Thoracic aorta (tissue), 2 donors: ENCODE measurements at places on chromosomes 1 and 21.

DNA sequence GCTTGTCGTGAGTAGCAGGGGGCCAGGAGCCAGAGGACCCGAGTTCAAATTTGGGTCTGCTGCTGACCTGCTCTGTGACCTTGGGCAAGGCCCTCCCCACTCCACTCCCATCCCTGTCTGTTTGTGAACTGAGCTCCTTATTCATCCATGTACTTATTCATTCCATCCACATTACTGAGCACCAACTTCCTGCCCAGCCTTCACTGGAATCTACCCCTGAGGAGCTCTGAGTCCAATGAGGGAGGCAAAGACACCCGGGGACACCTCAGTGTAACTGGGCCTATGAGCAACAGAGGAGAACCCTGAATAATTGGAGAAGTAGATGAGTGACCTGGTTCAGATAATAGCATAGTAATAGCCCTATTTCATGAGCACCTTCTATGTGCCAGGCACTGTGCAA, 8.9 kb downstream of the BSND start:
- no peak for DNase-seq

GRCh38 chr1:87505391-87505983, 176.8 kb downstream of the LMO4 start:
- DNase-seq = no peak

DNA sequence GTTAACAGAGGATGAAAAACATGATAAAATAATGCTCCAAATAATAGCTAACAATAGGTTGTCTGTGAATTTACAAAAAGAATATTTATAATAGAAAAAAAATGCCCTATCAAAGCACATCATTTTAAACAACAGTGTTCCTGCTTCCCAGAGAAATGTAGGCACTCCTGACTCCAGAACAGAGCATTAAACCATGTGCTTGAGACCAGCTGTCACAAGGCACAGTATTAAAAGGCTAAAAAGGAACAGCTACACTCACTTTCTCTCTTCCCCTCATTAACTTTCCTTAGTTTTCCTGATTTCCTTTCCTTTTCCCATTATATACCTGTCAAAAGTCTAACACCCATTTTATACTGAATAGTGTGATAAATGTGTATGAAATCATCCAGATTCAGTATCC, 10.9 kb downstream of the VAV3 start:
- no peak for DNase-seq

DNA sequence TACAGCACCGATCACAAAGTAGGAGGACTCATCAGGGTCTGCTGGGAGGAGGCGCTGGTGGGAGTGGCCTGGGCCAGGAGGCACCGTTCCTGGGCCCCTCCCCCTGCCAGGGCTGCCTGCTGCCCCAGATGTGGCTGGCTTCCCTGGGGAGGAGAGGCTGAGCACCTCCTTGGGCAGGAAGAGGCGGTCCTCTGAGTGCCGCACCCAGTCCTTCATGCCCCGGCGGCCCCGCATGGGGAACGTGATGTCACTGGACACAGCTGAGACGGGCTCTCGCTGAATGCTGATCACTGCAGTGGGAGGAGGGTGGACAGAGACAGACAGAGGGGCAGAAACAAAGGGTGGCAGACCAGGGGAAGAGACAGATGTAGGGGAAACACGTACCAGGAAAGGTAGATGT, 24.8 kb downstream of the ADGRB2 start:
- no peak for DNase-seq

DNA sequence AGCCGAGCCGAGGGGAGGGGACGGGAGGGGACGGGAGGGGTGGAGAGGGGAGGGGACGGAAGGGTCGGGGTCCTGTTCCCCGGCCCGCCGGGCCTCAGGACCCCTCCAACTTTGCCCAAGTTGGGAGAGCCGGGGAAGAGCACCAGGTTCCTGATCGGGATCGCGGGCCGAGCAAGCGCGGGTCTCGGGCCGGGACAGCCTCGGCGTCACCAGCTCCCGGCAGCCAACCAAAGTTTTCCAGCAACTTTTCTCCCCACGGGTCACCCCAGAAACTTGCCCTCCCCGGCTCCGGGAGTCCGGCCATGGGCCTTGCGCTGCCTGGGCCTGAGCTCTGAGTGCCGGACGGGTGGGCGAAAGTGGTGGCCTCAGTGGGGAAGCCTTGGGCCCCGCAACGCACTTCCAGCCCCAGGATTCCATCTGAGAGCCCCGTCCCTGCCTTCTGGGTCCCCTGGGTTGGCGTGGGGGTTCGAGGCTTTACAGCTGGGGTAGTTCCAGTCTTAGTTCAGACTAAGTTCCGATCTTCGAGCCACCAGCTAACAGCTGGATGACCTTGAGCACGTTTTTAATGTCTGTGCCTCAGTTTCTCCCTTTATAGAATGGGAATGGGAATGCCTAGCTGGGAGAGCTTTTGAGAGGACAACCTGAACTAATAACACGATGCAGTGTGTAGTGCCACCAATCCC, 458 bp downstream of the ZC3H12A start:
- DNase-seq = no peak

DNA sequence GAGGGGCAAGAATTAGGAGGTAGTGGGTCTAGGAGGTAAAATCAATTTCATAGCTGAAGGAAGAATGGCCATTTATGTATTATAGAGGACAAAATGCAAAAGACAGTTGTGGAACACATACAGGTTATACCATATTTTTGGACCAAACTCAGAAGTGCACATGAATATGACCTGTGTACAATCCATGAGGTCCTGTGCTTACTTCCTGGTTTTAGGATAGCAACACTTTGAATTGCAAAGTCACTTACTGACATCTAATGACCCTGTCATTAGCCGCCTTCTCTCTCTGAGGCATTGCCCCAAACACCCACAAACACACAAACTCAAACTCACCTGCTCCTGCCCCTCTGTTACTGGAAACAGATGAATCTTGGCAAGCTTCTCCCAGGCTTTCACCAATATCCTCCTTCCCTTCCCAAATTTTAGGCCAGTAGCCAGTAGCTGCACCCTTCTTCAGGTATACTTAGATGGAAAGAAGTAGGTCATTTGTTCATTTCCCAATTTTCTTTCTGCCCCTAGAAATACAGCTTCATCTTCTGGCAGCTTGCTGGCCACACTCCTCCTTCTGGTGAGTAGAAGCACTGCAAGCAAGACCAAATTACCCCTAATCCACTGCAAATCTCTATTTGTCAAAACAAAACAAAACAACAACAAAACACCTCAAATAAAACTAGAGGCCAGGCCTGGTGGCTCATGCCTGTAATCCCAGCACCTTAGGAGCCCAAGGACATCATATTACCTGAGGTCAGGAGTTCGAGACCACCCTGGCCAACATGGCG, 13.7 kb upstream of the RPL5 start:
- no peak for DNase-seq

DNA sequence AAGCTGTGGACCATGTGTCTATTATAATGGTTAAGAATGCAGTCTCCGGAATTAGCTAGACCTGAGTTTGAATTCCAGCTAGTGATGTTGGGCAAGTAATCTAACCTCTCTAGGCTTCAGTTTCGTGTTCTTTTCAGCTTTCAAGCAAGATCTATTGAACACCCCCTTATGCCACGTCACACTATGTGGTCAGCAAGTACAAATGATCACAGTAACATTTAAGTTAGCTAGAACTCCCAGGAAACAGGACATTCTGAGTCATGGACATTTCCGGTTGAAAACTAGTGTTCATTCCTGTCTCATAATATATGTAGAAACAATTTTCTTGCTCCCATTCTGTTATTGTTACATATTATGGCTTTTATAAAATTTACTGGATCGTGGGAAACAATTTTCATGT, 34.0 kb upstream of the NHLH2 start:
- no peak for DNase-seq

GRCh38 chr1:150561254-150561973, 12.2 kb downstream of the ADAMTSL4 start:
- DNase-seq = peak; percentile 75

DNA sequence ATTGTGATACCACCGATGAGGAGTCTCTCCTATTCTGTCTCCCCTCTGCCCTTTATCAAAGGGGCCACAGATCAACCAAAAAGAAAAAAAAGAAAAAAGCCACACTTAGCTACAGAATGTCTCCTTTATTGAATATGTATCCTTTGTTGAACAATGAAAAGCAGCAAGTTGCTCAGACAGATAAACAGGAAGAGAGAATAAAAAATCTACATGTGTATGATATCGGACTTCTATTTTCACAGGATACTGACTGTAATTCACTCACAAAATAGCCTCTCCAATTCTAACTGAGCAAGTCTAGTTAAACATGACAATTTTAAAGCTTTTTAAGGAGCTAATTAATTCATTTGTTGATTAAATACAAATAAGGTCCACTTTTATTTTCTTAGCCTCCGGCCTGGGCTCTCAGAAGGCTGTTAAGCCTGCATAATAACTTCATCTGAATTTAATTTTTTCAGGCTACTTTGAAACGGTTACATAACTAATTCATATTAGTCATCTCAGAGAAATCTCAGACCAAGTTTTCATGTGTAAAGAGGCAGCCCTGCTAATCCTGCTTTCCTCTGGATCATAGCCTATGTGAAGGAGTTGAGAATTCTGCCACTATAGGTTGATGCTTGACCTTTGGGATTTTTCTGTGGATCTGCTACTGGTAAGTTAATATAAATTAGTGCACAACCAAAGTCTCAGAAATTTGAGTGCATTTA, 304.1 kb upstream of the NR5A2 start:
- no peak for DNase-seq

GRCh38 chr1:205124726-205125125, 2.9 kb upstream of the RBBP5 start:
- DNase-seq = no peak

- no peak for DNase-seq
These were observed 87.9 kb upstream of the HMCN1 start for GRCh38 chr1:185646202-185646683.

DNA sequence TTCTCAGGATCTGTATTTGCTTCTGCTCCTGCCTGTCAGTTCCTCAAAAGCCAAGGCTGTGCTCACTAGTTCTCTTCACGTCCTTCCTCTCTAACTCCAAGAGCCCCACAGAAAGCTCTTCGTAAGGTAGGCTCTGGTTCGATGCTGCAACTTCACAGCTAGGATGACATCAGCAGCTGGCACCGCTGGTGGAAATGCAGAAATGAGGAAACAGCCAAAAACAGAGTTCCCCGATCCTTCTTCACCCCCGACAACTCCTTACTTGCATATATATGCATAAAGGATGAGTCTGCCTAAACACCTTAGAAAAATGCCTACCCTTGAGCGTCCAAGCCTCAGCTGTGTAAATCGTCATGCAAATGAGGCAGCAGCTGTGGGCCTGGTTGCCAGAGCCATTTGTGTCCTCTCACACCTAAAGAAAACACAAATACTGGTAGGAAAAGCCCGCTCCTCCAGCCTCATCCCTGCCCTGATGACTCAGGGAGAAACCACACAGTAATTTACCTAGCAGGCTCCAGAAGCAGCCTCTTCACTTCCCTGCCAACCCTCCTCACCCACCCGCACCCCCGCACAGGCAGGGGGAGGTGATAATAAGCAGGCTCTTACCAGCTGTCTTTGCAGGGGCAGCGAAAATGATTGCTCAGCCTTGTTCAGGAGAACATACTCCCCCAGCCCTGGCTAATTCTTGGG, 28.2 kb downstream of the BATF3 start:
- no peak for DNase-seq

- DNase-seq = no peak
These were observed 81.0 kb upstream of the IVNS1ABP start for GRCh38 chr1:185398022-185398421.

DNA sequence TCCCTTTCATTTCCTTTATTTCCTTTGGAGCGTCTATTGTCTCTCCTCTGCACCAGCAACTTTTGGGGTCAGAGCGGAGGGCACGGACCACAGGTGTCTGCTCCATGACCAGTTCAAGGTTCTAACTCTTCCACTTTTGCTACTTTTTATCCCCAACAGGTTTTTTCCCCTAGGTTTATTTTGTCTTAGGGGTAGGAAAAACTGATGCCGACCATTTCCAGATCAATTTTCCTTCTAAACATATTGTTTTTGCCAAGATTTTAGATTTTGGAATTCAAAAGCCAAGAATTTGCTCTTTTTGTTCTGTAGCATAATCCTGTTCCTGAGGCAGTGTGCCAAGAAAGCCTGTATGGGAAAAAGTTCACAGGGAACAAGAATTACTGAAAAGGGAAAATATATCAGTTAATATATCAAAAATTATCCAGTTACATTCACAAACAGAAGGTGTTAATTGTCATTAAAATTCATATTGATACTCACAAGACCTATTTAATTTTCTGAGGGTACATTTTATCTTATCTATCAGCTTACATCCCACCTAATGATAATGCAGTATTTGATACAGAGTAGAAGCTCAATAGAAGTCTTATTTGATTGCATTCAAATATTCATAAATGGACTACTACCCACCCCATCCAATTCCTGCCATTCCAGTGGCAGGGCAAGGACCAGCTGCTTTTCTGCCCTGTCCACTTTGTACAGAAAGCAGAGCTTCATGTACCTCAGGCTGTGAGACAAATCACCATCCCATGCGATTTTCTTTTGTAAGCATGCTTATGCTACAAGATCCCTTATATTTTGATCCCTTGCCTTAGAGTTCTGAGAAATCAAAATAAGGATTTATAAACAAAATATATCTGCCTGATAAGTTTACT, 31.2 kb downstream of the TSEN15 start:
- DNase-seq = no peak
